Nephron progenitor cell (in vitro differentiated cells): ENCODE measurements at places on chromosomes 5 and 9.

- DNase-seq = no peak
Measured at GRCh38 chr5:78771260-78772205, 123.0 kb upstream of the LHFPL2 start.

DNA sequence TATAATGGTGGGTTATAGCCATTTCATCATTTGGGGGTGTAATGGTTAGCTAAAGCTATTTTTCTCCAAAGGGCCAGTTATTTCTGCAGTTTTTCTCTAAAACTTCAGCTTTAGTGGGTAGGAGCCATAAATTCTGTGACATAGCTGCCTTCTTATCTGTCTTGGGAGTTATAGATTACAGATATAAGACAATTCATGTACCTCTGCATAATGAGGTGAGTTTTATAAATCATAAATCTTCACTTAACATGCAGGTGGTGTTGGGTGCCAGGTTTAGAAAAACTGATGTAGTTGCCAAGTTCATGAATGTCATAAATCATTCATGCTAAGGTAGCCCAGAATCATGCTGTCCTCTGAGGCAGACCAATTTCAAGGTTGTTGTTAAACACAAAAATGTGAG lies 10.0 kb upstream of the HSPA9 start:
- no peak for DNase-seq

GRCh38 chr5:83044926-83045325 lies 32.3 kb downstream of the TMEM167A start:
- DNase-seq = no peak

- DNase-seq = no peak
Measured at GRCh38 chr9:5518937-5519319, 8.6 kb downstream of the PDCD1LG2 start.

DNA sequence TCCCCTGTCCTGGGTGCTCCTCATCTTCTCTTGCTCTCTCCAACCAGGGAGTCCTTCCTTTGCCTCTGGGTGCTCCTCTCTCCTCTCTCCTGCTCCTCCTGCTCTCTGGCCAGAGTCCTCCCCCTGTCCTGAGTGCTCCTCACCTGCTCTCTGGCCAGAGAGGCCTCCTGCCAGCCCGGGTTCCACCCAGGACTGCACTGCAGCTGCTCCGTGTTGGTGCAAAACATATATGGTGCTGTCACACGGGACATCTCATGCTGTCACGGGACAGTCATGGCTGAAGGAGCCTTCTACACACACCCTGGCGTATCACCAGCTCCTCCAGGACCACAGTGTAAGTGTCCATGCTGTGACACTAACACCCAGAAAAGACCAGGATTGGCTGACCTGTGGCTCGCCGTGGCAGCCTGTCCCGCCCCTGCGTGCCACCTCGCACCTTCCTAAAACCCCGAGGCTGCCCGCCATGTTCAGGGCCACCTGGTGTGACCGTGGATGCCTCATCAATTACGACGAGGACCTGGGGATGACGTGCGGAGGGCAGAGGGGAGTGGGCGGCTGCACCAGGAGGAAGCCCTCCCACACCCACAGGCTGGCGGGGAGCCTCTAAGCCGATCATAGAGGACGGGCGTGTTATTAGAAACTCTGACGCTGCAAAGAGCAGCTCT lies 27.9 kb upstream of the SLC6A3 start:
- DNase-seq = no peak

- no peak for DNase-seq
Measured at GRCh38 chr9:102867488-102867887, 127.6 kb upstream of the CYLC2 start.

GRCh38 chr9:95819636-95820035 lies 55.9 kb upstream of the ERCC6L2 start:
- DNase-seq = no peak

DNA sequence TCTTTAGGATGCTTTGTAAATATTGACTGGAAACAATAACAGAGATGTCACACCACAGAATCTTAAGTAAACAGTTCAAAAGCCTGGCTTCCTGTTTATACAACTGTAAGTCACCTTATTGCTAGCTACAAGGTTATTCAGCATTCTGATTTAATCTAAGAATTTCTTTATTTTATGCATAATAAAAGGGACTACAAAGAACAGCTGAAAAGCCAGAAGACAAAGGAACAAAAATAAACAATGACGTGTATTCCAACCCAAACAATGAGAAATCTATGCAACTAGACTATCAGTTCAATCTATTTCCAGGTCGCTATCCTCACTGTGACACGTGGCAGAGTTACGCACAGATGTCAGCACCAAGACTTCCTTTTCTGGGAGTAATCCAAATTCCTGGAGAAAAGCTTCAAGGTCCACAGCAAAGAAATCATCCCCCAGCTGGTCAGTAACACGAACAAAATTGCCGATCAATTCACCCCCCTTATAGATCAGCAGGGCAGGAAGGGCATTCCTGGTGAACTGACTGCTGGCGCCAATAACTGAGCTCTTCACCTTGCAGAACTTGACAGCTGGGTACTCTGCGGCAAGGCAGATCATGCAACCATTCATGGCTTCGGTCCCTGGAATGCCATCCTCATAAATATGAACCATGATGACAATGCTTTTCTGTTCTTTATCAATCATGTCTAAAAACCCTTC lies 8.4 kb downstream of the PDCL start:
- DNase-seq = no peak
